DMS153 (cell line): ENCODE measurements at places on chromosomes 2 and 18.

- no peak for DNase-seq
These were observed 683.8 kb downstream of the IRS1 start for GRCh38 chr2:226115832-226116200.

- DNase-seq: no peak
These were observed 9.0 kb upstream of the NBAS start for GRCh38 chr2:15570104-15570503.

DNA sequence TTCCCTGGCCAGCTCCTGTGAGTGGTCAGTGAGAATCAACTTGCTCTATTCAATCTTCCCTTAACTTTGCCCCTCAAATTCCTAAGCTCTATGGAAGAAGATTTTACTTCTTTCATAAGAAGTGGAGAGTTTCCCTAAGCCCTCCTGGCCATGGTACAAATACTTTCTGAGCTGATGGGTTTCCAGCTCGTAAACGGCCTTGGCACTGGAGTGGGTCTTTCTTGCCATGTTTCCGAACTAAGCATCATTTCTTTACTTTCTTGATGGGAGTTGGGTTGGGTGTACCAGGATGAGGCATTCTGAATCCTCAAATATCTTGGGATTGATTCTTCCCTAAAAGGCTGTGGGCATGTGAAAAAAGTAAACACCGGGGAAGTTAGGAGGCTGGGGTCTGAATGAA, 72.5 kb downstream of the ACKR3 start:
- DNase-seq: no peak

DNA sequence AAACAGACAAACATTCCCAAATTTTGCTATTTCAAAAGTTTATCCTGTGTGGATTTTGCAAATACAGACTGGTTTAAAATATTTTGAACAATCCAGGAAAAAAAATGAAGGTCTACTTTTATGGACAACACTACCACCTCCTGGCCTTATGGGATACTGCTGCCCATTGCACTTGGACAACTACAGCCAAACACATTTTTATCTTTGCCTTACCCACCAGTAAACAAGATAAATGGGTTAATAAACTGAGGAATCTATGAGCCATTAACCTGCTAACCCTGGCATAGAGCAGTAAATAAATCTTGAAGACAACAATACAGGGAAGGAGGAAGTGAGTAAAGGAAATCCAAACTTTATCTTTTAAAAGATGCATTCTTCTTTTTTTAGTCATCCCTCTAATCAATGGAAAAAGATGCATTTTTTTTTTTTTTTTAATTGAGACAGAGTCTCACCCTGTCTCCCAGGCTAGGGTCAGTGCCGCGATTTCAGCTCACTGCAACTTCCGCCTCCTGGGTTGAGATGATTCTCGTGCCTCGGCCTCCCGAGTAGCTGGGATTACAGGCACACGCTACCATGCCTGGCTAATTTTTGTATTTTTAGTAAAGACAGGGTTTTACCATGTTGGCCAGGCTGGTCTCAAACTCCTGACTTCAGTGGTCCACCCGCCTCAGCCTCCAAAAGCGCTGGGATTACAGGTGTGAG, 2.1 kb upstream of the SPIRE1 start:
- DNase-seq: no peak

DNA sequence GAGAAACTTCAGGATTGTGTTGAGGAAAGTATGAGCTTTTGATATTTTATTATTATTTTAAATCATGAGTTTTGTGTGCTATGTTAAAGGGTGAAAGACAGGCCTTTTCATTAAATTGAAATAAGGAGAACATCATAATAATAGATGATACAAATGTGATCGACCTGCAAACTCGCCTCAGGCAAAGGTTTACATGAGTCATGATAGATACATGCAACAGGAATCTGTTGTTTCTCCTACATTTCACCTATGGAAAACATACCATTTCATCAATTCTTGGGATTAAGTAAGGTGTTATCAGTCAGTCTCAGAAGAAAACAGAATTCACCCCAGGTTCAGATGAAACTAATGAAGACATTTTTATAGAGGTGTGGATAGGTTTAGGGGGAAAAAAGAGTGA, 1992.5 kb upstream of the PIK3C3 start:
- DNase-seq: no peak

DNA sequence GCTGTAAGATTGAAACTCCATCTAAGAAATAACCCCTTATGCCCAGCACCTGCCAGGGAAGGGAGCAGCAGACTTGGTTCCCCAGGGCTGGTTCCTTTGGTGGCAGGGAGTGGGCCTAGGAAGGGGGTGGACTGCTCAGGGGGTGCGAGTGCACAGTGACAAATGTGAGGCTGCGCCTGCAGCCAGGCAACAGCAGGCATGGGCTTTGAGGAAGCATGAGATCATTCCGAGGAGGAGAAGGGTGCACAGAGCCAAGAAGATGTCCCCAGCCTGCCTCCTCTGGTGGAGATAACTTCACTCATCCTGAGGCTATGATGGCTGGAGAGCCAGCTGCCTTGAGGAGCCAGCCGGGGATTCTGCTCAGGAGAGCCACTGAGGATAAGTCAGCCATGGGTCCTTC, 158.0 kb downstream of the CAPN13 start:
- DNase-seq: no peak

DNA sequence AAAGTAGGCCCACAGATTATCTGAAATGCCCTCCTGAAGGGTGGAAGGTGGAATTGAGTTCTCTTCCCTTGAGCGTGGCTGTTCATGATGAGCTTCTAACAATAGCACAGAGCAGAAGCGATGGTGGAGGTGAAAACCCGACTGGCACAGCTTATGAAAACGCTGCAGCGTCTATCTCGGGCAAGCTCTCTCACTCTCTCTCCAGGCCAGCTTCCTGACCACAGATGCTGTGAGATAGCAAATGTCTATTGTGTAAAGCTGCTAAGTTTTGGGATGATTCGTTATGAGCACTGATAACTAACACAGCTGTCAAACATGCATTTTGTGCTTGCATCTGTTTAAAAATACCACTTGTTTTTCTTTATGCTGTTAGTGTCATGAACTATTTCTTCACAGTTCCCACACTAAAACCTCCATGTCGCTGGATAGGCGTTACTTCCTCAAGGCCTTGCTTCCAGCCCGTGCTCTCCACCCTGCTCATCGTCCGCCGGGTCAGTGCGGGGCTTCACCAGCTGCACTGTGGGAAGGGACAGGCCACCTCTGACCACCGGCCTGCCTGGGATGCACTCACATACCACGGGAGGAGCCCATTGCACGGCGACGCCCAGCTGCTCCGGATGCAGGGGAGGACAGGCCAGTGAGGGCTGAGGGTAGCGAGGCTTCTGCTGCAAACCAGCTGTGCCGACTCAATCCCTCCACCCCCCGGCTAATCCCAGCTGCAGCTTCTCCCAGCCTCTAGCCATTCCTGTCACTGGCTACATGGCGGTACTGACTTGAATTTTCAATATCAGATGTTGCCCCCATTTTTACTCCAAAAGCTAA, 60.0 kb upstream of the OTOS start:
- no peak for DNase-seq

- DNase-seq: no peak
These were observed 64.7 kb downstream of the FBXO15 start for GRCh38 chr18:74082742-74083556.

- no peak for DNase-seq
These were observed 51.1 kb downstream of the COLEC12 start for GRCh38 chr18:449374-449773.

DNA sequence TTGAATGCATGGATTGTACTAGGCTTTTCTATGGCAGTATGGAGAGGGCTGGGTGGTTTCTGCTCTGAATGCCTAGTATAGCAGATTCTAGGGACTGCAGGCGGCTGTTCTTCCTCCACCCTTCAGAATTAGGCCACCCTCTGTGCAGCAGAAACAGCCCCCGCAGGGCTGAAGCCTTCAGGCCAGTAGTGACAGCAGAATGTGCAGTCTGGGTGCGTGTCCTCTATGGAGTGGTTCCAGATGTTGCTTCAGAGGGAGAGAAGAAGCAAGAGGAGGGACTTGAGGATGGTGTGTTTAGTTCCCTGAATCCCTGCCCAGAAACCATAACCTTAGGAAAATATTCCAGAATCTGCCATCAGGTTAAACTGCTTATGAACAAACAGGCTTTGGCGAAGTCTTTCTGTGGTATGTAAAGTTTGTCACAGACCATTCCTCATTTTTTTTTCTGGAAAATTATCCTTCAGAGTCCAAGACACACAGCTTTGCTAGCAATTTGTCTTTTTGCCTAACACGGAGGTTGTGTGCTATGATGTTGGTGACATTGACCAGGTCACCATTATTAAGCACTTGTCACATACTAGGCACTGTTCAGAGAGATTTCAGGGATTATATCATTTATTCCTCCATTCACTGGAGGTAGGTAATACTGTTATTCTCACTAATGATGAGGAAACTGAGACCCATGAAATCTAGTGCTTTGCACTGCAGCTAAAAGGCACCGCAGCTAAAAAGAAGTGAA, 21.1 kb downstream of the CASP10 start:
- no peak for DNase-seq

DNA sequence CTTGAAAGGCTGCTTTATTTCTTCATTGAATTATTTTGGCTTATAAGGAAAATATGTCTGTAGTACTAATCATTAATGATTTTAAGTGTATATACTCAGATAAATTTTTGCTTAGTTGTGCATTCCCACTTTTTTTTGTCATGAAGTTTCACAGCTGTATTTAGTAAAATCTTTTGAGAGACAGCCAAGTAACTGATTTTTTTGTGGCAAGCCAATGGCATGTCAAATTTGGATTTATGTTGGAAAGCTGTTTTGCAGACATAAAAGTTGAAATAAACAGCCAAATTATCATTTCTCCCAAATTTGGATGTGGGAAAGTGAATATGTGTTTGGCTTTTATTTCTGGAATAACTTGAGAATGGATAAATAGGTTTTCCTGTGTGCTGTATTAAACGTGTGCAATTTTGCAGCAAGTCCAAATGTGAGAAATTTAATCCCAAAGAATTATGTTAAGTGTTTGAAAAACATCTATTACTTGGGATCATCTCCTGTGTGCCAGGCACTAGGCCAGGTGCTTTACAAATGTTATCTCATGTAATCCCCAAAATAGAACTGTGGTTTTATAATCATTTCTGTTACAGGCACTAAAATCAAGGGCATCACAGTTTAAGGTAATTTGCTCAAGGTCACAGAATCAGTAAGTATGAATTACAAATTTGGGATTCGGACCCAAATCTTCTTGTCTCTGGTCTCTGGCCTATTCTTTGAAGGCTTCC, 160.4 kb downstream of the PTPRM start:
- DNase-seq: no peak

GRCh38 chr2:30927465-30928075, 120.3 kb upstream of the CAPN13 start:
- DNase-seq: no peak

GRCh38 chr2:173002751-173003541, 72.7 kb upstream of the MAP3K20 start:
- DNase-seq: no peak

- no peak for DNase-seq
These were observed 9.9 kb upstream of the EDAR start for GRCh38 chr2:108998911-108999310.

- DNase-seq: no peak
These were observed 209.4 kb upstream of the CXCR4 start for GRCh38 chr2:136327162-136327852.

DNA sequence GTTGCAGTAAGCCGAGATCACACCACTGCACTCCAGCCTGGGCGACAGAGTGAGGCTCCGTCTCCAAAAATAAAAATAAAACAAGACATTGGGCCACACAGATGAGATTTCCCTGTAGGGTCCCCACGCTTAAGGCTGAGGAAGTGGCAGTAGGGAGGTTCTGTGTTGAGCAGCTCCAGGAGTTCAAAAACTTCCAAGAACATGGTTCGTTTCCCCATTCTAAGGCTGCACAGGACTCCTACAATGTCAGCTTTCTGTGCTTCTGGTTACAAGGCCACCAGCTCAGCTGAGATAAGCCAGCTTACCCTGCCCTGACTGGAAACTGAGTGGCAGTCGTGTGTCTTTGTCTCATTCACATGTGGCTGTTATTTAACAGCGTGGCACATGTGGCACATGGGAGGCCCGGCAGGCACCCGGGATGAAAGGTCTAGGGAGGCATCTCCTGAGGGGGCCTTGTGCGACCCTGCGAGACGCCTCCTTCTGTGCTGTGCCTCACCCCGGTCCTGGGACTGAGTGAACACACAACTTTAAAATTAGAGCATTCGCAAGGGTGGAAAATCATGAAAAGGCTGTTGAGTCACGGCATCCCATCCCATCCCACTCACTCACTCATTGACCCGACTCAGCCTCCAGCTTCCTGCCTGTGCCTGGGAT, 7.7 kb downstream of the ITGB1BP1 start:
- no peak for DNase-seq

DNA sequence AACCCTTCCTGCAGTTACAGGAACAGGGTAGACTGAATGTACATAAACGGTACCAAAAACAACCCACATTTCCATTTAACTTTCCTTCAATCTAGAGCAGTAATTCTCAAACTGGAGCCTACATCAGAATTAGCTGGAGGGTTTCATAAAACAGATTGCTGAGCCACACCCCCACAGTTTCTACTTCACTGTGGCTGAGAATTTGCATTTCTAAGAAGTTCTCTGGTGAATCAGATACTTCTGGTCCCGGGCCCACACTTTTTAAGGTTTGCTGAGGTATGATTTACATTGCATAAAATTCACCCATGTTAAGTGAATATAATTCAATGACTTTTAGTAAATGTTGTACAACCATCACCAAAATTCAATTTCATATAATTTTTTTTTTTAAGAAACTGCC, 113.7 kb downstream of the SRBD1 start:
- DNase-seq: no peak

GRCh38 chr2:147250652-147251356, 594.0 kb upstream of the ACVR2A start:
- DNase-seq: no peak

DNA sequence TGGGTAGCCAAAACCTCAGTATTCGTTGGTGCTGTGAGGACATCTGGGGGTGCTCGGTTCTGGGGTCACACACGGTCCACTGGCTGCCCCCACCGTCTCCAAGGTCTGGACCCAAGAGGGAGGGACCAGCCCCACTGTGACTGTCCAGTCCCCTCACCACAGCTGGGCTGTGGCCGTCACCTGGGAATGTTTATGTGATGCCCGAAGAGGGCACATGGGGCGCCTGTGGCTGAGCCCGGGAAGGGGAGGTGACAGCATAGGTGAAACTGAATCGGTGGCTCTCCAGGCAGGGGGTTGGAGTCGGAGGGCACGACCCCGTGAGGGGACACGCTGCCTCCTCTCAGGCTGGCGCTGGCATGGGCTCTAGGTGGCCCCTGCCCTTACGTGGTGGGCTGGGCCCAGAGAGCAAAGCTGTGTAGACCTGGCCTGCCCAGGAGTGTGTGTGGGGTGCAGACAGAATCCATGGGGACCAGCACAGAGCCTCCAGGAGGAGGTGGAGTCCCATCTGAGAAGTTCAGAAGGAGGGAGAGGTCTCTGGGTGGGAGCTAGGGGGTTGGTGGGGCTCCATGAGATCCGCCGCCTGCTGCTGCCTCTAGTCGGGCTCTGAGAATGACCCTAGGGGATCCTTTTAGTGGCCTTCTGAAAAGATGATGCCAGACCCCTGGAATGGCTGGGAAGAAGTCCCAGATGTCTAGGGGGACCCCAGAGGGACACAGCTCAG, 1.8 kb downstream of the BOK start:
- DNase-seq: no peak
